ENCODE measurements at places on chromosomes 11 and 22.

DNA sequence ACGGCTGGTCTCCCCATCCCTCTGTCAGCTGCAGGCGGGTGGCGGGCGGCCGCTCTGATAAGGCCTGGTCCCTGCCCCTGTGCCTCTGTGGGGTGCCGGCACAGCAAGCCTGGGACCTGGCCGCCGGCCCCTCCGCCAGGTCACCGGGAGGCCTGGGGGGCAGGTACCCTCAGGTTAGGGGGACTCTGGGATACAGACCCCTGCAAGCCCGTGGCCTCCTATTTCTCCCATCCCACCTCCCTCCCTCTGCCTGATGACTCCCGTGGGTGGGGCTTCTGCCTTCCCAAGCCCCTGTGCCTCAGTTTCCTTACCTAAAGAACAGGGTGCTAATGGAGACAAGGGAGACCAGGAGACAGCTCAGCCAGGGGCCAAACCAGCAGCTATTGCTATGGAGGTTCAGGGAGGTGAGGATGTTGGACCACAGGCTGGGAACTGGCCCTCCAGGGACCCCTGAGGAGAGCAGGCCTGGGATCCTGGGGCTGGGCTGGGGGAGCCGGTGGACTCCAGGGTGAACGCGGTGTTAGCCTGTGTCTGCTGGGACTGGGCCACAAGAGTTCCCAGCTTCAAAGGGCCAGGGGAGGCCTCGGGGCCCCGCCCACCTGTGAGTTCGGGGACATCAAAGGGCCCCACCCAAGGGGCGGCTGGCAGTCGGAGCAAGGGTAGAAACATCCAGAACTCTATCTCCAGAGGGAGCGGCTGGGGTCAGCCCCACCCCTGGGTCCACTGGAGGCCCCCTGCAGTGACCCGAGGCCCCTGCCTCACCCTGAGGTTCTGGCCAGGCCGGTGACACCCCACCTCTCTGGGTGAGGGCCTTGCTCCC is 32.0 kb upstream of the TH start:
- no peak for DNase-seq

DNA sequence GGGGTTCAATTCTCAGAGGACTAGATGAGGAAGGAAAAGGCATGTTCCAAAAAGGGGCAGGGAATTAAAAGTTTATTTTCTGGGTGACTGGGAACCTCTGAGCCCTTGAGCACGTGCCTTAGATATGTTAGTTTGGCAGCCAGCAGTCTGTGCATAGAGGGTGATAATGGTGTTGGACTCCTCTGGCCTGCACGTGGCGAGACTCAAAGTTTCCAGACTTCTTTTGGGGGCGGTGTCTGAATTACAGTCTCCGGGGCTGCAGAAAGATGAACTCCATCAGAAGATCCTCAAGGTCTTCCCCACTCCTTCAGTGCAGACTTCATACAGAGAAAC is 861 bp upstream of the ZNRF3 start:
- DNase-seq, result no peak

GRCh38 chr22:45923835-45924234 is 53.1 kb downstream of the WNT7B start:
- DNase-seq, result no peak

GRCh38 chr22:23777776-23778576 is 5.3 kb downstream of the MMP11 start:
- no peak for DNase-seq

DNA sequence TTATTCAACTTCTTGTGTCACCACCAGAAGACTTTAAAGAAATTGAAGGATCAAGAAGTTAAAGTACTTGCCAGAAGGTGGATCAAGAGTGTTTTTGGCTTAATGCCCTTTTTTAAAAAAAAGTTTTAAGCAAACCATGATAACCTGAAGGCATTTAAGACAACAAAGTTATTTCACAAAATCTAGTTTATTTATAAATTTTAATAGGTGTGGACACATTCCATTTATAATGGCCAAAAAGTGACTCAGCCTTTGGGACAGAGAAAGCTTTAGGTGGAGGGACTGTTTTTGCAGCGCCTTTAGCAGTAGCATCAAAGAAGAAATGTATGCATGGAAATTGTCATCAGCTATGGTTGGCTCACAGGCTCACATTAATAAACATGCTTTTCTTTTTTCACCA is 17.9 kb downstream of the TCP11L1 start:
- DNase-seq, result no peak

GRCh38 chr22:47381240-47381639 is 618.8 kb downstream of the TBC1D22A start:
- DNase-seq, result no peak
